CD4-positive, alpha-beta T cell treated with Interleukin-4 for 1 hour (primary cell): ENCODE measurements at places on chromosomes 11 and 22.

GRCh38 chr22:30874431-30875370 is 93.9 kb downstream of the MORC2 start:
- no peak for DNase-seq

- no peak for DNase-seq
Measured at GRCh38 chr11:28529540-28530410, 421.6 kb downstream of the METTL15 start.

DNA sequence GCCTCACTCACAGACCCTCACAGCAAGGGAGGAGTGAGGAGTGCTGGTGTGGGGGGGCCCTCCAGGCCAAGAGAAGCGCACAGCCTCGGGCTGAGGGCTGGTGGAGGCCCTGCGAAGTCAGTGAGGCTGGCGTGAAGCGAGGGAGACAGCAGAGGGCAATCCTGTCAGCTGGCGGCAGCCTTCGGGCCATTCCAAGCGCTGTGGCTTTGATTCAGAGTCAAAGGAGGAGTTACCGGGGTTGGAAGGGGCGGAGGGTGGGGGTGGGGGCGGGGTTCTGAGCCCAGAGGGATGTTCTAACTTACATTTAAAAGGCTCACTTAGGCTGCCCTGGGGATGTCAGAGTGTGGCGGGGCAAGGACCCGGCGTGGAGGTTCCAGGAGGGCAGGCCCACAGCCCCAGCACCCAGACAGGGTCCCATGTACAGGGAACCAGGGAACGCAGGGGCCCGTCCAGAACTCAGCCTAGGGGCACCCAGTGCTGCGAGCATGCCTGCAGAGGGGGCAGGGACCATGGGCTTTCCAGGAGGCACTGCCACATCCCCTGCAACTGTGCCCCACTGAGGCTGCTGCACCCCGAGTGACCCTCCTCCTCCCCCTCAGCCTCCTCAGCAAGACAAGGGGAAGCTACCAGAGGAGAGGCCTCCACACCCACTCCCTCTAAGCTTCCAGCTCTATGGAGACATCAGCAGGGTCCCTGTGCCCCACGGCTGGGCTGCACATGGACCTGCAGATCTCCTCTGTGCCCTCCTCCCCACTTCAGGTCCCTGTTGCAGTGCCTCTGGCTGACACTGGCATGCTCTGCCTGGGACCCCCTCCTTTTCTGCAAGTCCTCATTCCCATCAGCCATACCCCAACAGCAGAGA is 39.7 kb upstream of the TTLL12 start:
- DNase-seq = no peak

DNA sequence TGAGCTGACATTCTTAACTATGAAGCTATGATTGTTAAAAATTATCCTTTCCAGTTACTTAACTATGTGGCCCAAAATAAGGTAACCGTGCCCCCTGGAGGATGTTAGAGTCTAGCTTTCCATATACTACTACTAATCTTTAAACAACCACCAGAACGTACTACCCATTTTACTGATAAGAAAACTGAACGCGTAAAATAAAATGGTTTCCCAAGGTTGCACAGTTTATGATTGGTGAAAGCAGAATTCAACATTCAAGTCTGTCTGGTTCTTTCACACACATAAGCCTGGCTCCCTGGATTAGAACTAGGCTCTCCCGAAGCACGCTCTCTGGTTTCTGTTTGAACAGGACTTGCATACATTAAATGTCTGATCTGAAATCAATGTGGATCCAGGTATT is 437.8 kb upstream of the CCDC90B start:
- DNase-seq = no peak

DNA sequence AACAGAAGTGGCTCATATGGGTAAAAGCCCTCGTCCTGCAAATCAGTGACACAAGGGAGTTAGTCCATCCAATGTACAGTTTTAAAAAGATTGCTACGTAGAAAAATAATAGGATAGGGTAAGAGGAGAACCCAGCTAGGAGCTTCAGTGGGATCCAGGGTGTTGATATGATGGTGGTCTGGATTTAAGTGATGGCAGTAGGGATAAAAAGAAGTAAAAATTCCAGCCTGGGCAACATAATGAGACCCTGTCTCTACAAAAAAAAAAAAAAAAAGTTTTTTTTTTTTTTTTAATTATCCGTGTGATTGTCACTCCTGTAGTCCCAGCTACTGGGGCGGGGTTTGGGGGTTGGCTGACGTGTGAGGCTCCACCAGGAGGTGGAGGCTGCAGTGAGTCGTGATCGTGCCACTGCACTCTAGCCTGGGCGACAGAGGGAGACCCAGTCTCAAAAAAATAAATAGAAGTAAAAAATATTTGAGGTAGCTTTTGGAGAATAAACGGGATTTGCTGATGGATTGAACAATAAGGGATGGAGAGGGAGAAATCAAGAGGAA is 7.0 kb upstream of the L3MBTL2 start:
- peak; percentile 30 for DNase-seq

GRCh38 chr22:23695571-23696325 is 4.9 kb downstream of the RGL4 start:
- DNase-seq = no peak

DNA sequence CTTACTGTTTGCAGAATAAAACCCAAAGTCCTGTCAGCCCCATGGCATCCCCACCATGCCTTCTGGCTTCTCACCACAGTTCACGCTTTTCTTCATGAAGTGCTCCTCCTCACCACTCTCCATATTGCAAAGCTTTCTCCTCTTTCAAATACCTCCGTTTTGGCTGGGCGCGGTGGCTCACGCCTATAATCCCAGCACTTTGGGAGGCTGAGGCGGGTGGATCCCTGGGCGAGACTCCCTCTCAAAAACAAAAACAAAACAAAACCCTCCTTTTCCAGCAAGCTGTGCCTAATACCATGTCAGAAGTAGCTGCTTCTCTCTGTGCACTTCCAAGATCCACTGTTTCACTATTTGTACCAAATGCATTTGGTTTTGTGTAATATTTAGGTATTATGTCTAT is 6.7 kb downstream of the BACE1 start:
- DNase-seq = no peak

DNA sequence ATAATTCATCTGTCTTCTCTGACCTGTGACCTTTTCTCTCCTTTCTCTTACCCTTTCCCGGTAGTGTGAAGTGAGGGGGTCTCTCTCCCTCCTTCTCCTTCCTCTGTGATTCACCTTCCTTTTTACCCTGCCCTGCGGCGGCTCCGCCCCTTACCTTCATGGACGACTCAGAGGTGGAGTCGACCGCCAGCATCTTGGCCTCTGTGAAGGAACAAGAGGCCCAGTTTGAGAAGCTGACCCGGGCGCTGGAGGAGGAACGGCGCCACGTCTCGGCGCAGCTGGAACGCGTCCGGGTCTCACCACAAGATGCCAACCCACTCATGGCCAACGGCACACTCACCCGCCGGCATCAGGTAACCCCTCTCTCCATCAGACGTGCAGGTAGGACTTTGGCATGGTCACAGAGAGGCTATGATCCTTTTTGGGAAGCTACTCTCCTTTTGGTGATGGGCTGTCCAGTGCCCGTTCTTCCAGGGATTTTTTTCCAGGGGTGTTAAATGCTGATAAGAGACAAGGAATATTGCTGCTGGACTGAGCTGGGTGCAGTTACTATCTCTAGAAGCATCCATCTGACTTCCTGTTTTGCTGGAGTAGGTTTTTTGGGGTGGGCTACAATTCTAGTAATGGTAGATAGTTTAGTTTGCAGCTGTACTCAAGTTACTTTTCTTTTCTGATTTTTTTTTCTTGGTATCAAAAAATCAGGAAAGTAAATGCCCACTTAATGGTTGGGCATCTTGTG is 29.9 kb downstream of the CTNND1 start:
- no peak for DNase-seq

DNA sequence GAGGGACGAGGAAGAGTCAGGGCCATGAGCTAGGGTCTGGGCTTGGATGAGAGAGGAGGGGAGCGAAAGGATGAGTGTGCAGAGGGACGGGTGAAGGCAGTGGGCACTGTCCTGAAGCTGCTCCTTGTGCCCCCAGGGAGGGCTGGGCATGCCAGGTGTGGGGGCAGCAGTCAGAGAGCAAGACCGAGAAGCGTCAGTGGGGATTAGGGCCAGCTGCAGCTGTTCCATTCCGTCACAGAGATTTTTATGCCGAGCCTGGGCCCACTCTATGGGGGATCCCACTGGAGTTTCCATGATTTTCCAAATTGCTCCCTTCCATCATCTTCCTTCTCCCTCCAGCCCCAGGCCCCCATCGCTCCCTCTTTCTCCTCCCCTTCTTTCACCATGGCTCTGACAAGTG is 93.2 kb downstream of the NECTIN1 start:
- no peak for DNase-seq

DNA sequence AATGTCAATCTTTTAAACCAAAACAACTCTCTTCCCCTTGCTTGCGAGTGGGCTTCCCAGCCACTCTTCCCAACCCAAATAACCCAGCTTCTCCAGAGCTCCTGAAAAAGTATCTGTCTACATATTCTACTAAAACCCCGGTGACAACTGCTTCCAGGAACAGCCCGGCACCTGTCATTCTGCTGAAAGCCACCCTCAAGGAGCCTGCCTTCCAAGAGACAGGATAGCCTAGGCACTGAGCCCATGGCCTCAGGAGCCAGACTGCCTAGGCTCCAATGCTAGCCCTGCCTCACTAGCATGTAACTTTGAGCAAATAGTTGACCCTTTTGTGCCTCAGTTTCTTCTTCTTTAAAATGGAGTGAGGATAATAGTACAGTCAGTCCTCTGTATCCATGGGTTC is 459.8 kb downstream of the SOX6 start:
- DNase-seq = no peak

GRCh38 chr11:126502982-126503381 is 147.5 kb downstream of the ST3GAL4 start:
- DNase-seq = no peak

DNA sequence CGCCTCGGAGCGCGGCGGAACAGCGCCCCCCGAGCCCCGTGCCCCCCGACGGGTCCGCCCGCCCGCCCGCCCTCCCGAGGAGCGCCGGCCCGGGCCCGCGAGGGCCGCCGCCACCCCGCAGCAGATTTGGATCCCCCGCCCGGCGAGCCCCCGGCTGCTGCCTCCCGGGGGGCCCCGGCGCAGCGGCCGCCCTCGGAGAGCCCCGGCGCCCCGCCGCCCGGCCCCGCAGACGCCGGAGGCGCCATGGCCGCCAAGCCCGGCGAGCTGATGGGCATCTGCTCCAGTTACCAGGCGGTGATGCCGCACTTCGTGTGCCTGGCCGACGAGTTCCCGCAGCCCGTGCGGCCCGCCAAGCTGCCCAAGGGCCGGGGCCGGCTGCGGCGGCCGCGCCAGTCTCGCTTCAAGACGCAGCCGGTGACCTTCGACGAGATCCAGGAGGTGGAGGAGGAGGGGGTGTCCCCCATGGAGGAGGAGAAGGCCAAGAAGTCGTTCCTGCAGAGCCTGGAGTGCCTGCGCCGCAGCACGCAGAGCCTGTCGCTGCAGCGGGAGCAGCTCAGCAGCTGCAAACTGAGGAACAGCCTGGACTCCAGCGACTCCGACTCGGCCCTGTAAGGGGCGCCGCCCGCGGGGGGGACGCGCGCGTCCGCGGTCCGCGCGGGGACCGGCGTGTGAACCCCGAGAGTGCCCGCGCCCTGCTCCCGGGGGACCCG is 380 bp downstream of the C11orf96 start:
- DNase-seq = no peak

GRCh38 chr11:78649361-78650215 is 74.9 kb upstream of the NARS2 start:
- no peak for DNase-seq

GRCh38 chr11:41980741-41981140 is 521.3 kb upstream of the LRRC4C start:
- no peak for DNase-seq

- no peak for DNase-seq
Measured at GRCh38 chr22:39734866-39735265, 158.7 kb downstream of the ENTHD1 start.
